ENCODE measurements at places on chromosomes 13 and 19.

GRCh38 chr13:38090913-38091312, 221.3 kb upstream of the TRPC4 start:
- DNase-seq: no peak

- no peak for DNase-seq
These were observed 23.5 kb downstream of the COL4A2 start for GRCh38 chr13:110330491-110331011.

- no peak for DNase-seq
These were observed 158.7 kb upstream of the RNF113B start for GRCh38 chr13:98335721-98336120.

DNA sequence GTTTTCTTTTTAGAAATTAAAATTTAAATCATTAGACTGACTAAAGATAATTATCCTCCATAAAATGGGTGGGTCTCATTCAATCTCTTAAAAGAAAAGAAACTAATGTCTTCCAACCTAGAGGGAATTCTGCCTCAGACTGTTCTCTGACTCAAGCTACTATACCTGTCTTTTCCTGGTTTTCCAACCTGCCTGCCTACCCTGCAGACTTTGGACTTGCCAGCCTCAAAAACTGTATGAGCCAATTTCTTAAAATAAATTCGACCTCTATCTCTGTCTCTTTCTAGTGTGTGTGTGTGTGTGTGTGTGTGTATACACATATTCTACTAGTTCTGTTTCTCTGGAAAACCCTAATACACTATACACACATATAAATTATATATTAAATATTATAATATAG, 847.3 kb downstream of the PCDH17 start:
- no peak for DNase-seq

DNA sequence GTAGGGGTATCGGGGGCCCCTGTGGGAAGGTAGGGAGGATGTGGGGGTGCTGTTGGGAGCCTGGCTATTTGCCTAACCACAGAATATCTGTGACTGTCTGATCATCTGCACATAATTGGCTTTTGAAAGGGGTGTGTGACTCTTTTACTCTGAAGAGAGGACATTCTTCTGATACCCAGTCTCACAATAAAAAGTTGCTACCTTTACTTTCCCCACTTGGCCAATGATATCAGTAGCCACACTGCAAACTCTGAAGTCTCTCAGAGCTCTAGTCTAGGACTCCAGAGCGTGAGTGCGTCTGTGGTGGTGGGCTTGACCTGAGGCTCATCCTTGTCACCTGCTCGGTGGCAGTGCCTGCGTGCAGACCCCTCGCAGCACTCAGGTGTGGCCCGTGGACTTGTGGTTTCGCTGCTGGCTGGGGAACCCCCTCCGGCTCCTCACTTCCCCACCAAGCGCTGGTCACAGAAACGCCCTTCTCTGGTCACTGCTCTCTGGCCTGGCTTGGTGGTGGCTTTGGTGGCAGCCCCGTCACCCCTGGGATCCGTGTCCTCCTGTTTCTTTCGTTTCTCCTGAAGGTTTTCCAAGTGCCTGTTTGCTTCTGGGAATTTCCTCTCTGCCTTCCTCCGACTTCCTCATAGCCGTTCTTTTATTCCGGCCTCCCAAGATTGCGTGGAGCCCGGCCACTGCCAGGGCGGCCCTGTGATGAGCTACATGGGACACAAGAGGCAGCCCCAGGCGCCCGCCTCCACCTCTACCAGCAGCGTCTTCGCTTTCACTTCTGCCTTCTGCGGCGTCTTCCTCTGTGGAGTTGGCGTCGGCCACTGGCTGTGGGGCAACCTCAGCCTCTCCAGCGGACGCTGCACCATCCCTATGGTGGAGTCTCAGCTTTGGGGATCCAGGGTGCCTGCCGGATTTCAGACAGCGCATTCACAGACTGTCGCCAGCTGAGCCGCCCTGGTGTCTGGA, 78.0 kb downstream of the ATP11A start:
- DNase-seq: no peak

DNA sequence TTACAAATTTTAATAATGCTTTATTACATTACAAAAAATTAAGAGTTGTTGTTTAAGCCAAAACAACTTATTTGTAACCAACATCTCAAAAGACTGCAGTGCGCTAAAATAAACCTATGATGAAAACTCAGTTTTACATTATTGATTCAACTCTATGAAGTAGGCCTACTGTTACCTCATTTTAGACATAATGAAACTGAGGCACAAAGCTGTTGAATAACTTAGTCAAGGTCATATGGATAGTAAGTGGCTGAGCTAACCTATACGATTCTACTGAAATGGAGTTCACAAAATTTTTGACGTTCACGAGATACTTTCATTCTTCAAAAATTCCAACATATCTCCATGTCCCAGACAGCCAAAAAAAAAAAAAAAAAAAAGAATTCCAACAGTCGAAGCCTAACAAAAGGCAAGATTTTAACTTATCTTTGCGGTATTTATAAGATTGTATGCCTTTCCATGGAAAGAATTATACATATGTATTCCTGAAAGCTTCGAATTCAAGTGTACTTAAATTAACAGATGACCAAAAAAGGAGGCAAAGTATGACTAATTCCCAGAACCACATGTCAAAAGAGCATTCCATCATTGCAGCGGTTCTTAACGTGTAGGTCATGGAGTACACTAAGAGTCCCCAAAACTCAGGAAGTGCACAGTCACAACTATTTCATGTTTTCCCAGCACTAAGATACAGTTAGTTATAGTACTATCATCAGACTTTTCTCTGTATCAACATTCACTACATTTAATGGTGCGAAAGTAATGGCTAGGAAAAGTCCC, 69.4 kb downstream of the PSPC1 start:
- DNase-seq: no peak

- no peak for DNase-seq
These were observed 10.3 kb upstream of the IL4I1 start for GRCh38 chr19:49906879-49907564.

- peak; percentile 72 for DNase-seq
These were observed at the start of gene IZUMO1 for GRCh38 chr19:48746738-48747575. Gene IZUMO1 (minus strand): TSS chr19:48746909. CDS start chr19:48745859, 1,050 bp downstream.

DNA sequence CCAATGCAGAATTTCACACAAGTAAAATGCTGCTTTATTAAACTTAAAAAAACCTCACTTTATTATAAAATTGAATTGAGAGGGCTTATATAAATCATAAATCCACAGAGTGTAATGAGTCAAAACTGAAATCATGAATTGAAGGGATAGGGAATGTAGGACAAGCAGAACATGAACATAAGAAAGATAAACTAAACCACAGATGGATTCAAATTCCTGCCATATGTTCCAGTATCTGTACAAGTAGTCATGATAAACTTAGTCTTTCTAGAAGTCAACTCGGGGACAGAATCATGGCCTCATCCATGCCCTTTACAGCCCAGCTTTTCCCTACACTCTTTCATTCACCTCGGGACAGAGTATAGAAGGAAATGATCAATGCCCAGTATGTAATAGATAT, 16.6 kb downstream of the LMO7 start:
- no peak for DNase-seq

GRCh38 chr19:16117594-16118033, 5.9 kb downstream of the RAB8A start:
- no peak for DNase-seq

- DNase-seq: no peak
These were observed 12.4 kb upstream of the GJA3 start for GRCh38 chr13:20173116-20173746.

DNA sequence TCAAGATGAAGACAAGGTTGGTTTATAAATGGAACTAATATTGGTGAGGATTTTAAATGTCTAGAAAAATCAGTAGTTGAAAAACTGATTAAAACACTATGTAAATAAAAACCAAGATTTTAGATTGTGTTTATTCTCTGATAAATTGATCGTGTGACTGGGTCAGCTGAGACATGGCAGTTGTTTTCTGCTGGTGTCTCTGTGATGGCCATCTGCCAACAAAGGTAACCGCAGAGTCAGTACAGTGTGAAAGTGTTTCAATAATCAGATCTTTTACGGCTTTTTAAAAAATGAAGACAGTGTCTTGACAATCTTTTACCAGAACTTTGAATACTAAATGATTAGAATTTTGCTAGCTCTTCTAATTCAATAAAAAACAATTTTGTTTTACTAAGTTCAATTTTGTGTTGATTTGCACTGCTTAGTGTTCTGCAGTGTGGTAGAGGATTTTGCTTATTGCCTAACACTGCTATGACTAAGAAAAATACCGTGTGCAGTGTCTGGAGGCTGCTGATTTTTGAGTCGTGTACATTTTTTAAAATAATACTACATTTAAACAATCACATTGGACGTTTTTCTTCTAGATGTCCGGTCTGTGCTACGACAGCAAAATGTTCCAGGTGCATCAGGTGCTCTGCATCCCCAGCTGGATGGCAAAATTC, 32.7 kb upstream of the GPR183 start:
- DNase-seq: no peak
